ENCODE measurements at places on chromosomes 2 and 18.

DNA sequence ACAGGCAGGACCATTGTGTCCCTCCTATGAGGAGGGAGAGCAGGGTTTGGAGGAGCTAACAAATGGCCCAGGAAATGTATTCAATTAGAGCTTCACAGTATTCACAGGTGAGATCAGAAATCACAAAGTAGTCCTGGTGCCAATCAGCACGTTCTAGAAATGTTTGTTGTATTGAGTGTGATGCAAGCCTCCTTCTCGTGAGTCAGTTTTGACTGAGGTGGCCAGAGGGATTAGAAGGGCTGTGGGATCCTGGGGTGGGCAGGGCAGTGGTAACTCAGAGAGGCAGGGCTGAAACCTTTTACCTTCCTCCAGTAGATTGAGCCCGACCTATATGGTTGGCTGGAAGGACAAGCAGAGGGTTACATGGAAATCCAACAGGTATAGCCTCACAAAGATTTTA, 95.0 kb downstream of the BOD1L2 start:
- no peak for DNase-seq

- DNase-seq = peak; percentile 28
Measured at GRCh38 chr2:98730707-98731040, 258 bp downstream of the MGAT4A start.

DNA sequence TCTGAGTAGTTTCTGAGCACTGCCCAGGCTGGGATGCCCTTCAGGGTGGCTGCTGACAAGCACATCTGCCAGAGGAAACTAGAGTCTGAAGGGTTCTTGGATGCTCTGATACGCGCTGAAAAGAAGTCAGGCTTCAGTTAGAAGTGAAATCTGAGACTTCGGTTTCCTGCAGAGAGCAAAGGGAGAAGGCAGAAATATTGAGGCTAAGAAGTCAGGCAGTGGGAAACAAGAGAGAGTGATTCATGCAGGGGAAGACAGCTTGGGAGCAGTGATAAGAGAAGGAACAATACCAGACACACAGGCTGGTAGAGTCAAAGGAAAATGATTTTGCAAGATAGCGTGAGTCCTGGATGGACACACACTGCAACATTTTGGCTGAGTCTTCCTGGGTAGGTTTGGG, 51.0 kb upstream of the BOD1L2 start:
- peak; percentile 16 for DNase-seq

- DNase-seq = no peak
Measured at GRCh38 chr2:216327447-216327935, 44.8 kb downstream of the MARCHF4 start.

DNA sequence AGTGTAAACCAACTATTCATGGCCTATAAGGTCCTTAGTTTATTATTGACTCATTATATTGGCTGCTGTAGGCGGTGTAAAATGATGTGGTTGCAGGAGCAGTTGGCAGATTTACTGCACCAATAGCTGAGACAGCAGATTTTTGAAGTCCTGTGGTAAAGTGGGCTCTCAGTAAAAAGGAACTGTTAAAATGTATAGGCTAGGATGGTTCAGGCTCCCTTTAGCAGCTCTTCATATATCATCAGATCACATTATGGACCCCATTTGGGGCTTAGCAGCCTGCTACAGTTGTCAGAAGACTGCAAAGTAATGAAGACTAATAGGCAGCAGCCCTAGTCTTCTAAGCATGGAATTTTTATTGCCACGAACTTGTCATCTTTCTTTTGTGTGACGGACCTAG, 27.8 kb downstream of the MTX2 start:
- no peak for DNase-seq

- no peak for DNase-seq
Measured at GRCh38 chr2:68579689-68580088, 63.7 kb upstream of the PROKR1 start.

- no peak for DNase-seq
Measured at GRCh38 chr2:57465967-57466366, 580.6 kb upstream of the VRK2 start.

DNA sequence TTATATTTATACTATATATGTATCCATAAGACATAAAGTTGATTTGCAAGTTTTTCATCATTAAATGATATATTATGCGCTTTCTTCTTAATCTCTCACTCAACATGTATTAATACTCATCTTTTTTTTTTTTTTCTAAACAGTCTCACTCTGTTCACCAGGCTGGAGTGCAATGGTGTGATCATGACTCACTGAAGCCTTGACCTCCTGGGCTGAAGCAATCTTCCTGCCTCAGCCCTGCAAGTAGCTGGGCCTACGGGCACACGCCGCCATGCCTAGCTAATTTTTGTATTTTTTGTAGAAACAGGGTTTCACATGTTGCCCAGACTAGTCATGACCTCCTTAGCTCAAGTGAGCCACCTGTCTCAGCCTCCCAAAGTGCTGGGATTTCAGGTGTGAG, 51.4 kb upstream of the MAP4K3 start:
- peak; percentile 96 for DNase-seq

DNA sequence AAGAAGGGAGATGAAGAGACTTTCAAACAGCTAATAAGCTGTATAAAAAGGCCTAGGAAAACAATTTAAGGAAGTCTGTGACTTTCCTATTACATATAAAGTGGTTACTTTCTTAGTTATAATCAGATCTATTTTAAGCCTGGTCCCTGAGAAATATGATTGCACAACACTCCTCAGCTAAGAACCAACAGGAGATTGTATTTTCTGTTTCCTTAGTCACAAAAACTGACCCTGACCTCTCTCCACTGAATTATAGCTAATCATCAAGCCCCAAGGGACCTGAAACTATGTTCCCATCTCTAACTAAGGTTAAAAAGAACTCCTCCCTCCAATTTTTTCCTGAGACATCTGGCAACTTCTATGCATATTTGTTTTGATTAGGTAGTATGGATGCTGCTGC, 106.9 kb downstream of the ROCK1 start:
- peak; percentile 85 for DNase-seq

GRCh38 chr2:198700319-198700718, 757.4 kb downstream of the SATB2 start:
- no peak for DNase-seq

GRCh38 chr2:184654945-184655344, 56.6 kb downstream of the ZNF804A start:
- peak; percentile 92 for DNase-seq

DNA sequence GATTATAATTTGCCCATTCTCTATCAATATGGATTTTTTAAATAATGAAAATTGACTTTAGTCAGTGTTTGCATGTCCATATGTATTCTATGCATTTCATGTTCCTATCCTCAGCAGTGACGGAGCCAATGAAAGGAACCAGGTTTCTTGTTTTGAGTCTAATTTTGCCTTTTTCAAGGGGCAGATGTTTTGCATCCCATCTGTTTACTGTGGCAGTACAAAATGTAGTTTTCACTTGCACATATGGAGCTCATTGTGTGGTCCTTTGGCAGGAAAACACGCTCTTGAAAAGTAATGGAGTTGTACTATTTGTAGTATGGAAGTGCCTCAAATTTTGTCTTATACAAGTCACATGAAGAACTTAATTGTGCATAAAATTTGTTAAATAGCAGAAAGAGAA, 127.8 kb downstream of the AGPS start:
- no peak for DNase-seq

DNA sequence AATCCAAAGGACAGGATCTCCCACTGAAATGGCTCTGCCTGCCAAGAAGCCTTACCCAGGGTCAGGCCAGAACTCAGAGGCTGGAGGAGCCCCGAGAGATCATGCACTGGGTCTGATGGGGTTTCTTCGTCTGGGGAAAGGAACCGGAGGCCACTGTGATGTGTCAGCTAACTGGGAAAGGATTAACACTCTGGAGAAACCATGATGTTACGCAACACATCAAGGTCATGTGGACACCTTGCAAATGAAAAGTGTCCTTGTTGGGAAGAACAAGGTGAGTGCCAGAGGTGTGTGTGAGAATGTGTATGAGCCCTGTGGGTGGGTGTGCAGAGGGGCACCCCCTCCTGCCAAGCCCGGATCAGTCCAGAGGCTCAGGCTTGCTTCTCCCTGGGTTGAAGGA, 86.9 kb downstream of the CRACDL start:
- no peak for DNase-seq

DNA sequence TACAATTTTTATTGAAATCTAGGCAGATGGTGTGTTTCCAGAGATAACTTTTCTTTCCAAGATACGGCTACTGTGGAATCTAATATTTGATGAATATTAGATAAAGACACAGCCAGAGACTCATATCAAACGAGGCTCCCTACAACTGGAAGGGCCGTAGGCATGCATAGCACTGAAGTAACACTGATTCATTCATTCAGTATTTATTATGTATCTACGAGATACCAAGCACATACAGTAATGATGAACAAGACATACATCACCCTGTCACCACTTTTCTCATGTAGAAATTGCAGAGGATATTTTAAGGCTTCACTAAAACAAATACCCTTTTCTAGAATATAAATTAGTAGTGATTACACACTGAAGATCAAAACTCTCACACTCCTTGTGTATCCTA, 74.5 kb downstream of the KCTD18 start:
- DNase-seq = peak; percentile 67

DNA sequence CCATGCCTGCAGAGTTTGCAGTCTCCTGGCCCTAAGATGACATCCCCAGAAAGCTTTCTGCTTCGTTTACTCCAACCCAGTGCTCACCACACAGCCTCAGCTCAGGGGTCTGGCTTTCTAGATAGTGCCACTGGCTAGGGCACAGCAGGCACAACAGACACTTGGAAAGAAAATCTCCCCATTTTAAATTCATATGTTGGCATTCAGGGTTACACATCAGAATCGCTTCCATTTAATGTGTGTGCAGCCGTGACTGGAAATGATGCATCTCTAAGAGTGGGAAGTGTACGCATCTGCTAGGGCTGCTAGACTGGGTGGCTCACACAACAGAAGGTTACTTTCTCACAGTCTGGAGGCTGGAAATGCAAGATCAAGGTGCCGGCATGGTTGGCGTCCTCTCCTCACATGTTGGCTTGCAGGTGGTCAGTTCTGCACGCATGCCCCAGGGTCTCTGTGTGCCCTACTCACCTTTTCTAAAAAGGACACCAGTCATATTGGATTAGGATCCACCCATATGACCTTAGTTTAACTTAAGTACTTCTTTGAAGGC, 329.4 kb upstream of the RAB12 start:
- no peak for DNase-seq

DNA sequence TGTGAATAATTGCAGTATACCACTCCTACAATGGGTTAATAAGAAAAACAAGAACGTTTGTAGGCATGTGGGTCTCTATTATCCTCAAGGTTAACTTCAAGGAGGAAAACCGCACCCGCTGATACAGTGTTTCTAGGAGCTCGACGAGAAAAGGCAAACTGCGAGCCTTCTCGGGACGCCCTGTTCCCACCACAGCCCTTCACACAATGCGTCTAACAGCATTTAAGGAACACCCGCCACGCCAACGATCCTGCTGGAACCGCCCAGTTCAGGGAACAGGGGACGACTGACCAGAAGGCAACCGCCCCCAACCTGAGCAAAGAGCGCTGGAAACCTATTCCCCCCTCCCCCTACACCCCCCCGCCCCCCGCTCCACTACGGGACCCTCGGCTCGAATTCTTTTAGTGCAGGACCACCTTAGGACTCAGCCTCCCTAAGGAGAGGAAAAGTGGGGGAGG, 710 bp upstream of the TMSB10 start:
- DNase-seq = peak; percentile 74

- DNase-seq = peak; percentile 75
Measured at GRCh38 chr2:202035089-202035940, 1.7 kb downstream of the FZD7 start.

DNA sequence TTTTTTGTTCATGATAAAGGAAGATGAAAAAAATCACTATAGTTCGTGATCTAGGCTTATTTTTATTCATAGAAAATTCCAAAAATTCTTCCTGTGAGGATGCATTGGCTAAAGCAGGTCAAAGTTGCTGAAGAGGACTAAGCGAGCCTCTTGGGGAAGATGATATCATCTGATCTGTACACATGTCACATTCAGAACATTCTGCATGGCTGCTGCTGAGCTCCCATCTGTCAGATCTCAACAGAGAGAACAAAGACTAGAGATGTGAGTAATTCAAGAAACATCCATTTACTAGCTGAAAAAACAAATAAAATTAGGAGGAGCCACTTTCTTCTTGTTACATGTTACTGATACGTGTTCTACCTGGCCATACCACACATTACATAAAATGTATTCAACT, 518.6 kb upstream of the FSIP2 start:
- DNase-seq = peak; percentile 50

- DNase-seq = no peak
Measured at GRCh38 chr18:840023-840408, 28.0 kb upstream of the YES1 start.

- no peak for DNase-seq
Measured at GRCh38 chr2:30915486-30915885, 108.2 kb upstream of the CAPN13 start.

- DNase-seq = peak; percentile 87
Measured at GRCh38 chr18:74316257-74317170, 875 bp downstream of the C18orf63 start.

DNA sequence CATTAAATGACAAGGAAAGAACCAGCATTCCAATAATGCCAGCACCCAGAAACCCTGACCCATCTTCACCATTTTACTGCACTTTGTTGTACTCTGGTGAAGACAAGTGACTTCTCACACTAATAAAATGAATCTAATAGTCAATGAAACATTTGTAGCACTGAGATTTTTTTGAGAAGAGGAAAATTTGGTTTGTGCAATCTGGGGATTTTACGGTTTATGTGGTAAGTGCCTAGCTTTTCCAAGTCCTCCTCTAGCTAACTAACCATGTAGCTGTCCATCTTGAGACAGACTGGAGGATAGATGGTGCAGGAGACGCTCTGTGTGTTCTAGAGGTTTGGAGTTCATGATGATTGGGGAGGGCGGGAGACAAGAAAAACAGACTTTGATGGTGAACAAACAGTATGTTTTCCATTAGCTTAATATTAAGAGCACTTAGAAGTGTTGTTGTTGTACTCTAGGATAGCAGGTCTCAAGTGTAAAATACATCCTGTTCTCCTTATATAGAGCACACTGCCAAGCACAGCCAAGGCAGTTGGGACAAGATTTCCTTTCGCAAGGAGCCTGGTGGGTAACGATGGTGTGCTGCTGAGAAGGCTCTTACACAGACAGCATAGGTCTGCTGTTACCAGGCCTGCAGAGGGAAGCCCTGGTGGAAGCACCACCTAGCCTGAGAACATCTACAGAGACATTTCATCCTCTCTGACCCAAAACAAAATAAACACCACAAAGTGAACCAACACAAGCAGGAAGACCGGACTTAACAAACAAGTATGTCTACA, 83.7 kb downstream of the BCL11A start:
- DNase-seq = peak; percentile 21
